Memory B cell (primary cell): ENCODE measurements at places on chromosomes 1 and 21.

GRCh38 chr1:47995306-47996050 is 1.7 kb downstream of the TRABD2B start:
- H3K36me3 ChIP-seq = peaks cover 4% of the 10 kb centered on the region
- H3K27me3 ChIP-seq = peaks cover 27% of the 10 kb centered on the region
- H3K4me3 ChIP-seq = peak overlapping the region; percentile 70
- no peak for DNase-seq

DNA sequence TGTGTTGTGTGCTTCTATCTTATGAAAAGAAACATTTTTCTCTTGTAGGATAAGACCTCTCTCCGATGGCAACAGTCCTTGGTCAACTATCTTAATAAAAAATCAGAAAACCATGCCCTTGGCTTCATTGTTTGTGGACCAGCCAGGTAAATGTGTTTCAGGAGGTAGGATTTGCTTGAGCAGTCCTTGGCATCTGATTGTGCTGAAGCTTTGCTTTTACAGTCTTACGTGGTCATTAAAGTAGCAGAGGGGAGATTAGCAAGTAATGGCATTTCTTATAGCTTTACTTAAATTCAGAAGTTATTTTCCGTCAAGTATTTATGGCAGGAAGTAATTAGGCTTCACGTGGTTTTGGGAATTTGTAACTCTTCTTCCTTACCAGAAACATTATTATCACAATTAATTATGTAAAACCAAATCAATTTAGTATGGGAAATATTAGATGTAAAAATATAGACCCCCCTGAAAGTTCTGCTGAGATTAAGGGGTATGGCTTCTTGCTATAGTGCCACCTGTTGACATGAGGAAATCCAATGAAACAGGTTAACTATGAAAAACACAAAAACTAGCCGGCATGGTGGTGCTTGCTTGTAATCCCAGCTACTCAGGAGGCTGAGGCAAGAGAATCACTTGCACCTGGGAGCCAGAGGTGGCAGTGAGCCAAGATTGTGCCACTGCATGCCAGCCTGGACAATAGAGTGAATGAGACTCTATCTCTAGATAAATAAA is 49.0 kb downstream of the MAP3K21 start:
- H3K36me3 ChIP-seq = peaks cover 2% of the 10 kb centered on the region
- H3K27me3 ChIP-seq = no peaks in the 10 kb centered on the region

DNA sequence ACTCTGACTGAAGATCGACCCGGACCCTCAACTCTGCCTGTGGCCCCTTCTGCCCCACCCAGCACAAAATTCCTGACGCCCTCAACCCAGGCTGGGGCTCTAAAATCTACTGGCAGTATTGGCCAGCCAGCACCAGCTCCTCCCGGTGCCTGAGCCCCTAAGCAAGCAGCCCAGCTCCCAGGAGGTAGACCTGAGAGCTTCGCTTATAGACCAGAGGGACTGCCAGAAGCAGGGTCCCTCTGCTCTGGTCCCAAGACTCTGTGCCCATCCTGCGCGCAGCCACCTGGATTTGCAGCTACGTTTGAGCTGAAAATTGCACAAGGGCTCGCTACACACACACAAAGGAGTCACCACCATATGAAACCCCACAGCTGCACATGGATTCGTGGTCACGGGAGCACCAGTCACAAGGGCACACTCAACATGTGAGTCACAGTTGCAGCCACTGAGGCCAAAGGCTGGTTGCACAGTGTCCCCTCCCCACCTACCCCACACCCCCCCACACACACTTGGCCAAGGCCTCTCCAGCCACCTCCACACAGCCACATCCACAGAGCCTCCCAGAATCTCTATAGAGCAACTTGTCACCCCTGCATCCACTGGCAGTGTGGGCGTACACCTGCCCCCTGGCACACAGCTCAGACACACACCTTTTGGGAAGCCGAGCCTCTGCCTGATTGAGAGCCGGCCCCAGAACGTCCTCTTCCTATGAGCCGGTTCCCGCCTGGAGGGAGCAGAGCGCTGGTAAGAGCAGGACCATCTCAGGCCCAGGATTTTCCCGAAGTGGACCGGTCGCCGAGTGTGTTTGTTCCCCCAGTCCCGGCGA is 1.1 kb upstream of the DMBX1 start:
- peaks cover 55% of the 10 kb centered on the region for H3K27me3 ChIP-seq
- peak overlapping the region; percentile 85 for H3K4me3 ChIP-seq
- no peak overlapping the region for H3K27ac ChIP-seq
- no peak for DNase-seq
- H3K36me3 ChIP-seq = no peaks in the 10 kb centered on the region

- peak overlapping the region; percentile 94 for H3K27ac ChIP-seq
- no peaks in the 10 kb centered on the region for H3K27me3 ChIP-seq
- DNase-seq = peak; percentile 49
- H3K36me3 ChIP-seq = peaks cover 11% of the 10 kb centered on the region
These were observed 1.2 kb upstream of the CAP1 start for GRCh38 chr1:40039245-40039756.

DNA sequence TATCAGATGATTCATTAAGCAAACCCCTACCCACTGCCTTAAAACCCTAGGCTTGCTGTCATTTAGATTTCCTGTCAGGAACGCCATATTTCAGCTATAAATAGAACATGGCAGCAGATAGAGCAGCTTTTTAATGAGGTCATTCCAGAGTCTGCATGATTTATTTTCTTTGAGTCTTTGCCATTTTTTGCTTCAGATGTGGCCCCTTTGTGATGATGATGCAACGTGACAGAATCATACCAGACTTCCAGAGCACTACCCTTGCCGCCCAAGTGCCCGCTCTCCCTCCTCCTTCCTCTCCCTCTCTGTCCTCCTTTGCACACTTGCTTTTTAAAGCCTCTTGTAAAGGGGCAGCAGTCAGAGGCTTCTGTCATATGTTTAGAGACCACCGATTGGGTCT is 55.5 kb upstream of the TRIM67 start:
- H3K4me1 ChIP-seq = peaks cover 7% of the 10 kb centered on the region
- no peak overlapping the region for H3K27ac ChIP-seq
- no peak for DNase-seq

DNA sequence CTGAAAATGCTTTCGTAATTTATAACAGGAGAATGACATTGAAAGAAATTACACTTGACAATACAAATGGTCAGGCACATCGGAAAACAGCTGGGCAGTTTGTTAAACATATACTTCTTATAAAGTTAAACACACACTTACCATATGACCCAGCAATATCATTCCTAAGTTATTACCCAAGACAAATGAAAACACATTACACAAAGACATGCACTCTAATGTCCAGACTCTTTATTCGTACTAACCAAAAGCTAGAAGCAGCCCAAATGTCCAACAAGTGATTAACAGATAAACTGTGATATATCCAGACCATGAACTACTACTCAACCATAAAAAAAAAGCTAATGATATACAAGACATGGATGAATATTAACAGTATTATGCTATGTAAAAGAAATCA is 8.5 kb downstream of the AKT3 start:
- no peak for DNase-seq
- peak overlapping the region; percentile 65 for H3K27ac ChIP-seq
- H3K4me3 ChIP-seq = no peak overlapping the region
- peaks cover 12% of the 10 kb centered on the region for H3K36me3 ChIP-seq
- H3K27me3 ChIP-seq = no peaks in the 10 kb centered on the region

GRCh38 chr1:205128050-205128449 is 6.3 kb upstream of the RBBP5 start:
- no peaks in the 10 kb centered on the region for H3K27me3 ChIP-seq
- no peak for DNase-seq
- peaks cover 3% of the 10 kb centered on the region for H3K4me1 ChIP-seq
- H3K27ac ChIP-seq = no peak overlapping the region
- no peak overlapping the region for H3K4me3 ChIP-seq

DNA sequence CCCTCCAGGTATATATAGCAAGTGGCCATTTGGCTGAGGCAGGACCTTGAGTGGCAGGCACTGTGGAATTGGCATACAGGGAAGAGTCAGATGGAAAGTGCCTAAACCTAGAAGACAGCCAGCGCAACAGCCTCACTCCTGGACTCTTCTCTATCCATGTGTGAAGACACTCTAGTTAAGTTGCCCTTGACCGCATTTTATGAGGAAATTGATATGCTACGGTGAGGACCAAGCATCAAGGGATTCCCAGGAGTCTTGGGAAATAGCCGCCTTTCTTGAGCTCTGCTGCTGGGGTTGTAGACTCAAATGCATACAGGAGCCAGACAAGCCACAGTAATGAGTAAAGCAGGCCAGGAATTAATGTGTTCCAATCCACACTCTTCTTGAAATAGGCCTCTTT is 145.9 kb upstream of the KAZN start:
- no peak for DNase-seq
- H3K4me3 ChIP-seq = no peak overlapping the region
- peaks cover 5% of the 10 kb centered on the region for H3K27me3 ChIP-seq
- H3K4me1 ChIP-seq = no peaks in the 10 kb centered on the region
- no peaks in the 10 kb centered on the region for H3K36me3 ChIP-seq

DNA sequence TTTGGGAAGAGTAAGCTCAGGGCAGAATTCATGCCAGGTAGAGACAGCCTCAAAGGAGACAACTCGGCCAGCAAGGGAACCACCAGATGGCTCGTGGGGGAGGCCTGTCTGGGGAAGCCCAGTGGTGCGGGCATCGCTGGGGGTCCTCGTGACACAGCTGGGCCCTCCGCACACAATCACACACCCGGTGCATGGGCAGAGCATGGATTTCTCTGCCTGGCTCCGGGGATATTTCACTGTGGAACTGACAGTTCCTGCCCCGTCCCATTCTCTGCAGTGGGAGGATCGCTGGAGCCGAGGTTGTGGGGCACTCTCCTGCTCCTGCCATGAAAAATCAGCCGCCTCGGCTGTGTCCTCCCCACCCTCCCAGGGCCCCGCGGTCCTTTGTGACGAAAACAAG is 108.0 kb downstream of the CRYAA start:
- no peak overlapping the region for H3K27ac ChIP-seq
- H3K27me3 ChIP-seq = peaks cover 16% of the 10 kb centered on the region

DNA sequence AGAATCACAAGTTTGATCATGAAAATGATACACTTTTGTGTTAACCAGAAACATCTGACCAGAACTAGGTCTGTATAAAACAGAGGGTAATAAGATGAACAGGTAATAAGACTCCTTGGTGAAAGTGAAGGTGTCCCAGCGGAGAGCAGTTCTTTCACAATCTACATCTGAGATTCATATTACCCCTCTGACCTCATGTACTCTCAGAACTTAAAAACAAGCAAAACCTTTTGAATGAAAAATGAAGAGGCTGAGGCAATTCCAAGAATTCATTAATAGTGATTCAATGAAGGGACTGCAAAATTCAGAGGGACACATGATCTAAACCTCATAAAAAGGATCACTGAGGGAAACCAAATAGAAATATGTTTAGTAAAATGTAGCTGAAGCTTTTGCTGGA is 10.9 kb upstream of the MPZL1 start:
- peaks cover 4% of the 10 kb centered on the region for H3K36me3 ChIP-seq
- no peak overlapping the region for H3K27ac ChIP-seq
- peaks cover 46% of the 10 kb centered on the region for H3K4me1 ChIP-seq
- no peaks in the 10 kb centered on the region for H3K27me3 ChIP-seq
- DNase-seq = no peak

DNA sequence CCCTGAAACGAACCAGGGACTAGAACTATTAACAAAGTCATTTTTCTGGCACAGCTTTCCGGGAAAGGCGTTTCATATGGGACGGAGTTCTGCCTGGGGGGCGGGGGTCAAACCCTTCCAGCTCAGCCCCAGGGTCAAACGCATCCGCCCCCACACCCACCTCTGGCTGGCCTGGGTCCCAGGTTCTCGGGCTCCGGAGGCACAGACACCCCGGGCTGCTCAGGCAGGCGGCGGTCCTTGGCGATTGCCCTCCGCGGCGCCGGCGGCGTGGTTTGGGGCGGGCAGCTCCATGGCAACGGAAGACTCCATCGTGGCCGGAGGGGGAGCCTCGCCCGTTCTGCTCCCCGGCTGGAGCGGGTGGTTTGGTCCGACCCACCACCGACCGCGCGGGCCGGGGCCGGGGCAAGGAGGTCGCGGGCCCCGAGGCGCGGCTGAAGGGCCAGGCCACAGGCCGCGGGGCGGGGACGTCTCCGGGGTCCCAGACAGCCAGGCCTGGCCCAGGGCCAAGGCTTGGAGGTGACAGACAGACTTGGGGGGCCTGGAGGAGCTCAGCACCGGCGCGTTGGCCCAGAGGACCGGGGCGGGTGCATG is at the start of gene CFAP74:
Gene CFAP74, minus strand, starts transcription at position 246 of the 591 bp plus-strand sequence. CDS start 12,830 bp downstream, outside the sequence.
- H3K27ac ChIP-seq = no peak within 1 kb of the TSS
- no peak for DNase-seq
- no peaks in the 10 kb centered on the region for H3K36me3 ChIP-seq

- H3K27me3 ChIP-seq = no peaks in the 10 kb centered on the region
- DNase-seq = no peak
- no peak overlapping the region for H3K27ac ChIP-seq
- H3K36me3 ChIP-seq = no peaks in the 10 kb centered on the region
These were observed 88.3 kb downstream of the CD58 start for GRCh38 chr1:116482490-116482889.

GRCh38 chr1:10121688-10122087 is 88.7 kb upstream of the KIF1B start:
- no peak for DNase-seq
- H3K4me1 ChIP-seq = no peaks in the 10 kb centered on the region
- H3K36me3 ChIP-seq = peaks cover 24% of the 10 kb centered on the region
- no peak overlapping the region for H3K27ac ChIP-seq
- H3K4me3 ChIP-seq = no peak overlapping the region

GRCh38 chr1:233295975-233296322 is 424 bp upstream of the PCNX2 start:
- no peak for DNase-seq
- H3K4me3 ChIP-seq = peak overlapping the region; percentile 99
- peak overlapping the region; percentile 93 for H3K27ac ChIP-seq
- peaks cover 14% of the 10 kb centered on the region for H3K4me1 ChIP-seq
- no peaks in the 10 kb centered on the region for H3K27me3 ChIP-seq

DNA sequence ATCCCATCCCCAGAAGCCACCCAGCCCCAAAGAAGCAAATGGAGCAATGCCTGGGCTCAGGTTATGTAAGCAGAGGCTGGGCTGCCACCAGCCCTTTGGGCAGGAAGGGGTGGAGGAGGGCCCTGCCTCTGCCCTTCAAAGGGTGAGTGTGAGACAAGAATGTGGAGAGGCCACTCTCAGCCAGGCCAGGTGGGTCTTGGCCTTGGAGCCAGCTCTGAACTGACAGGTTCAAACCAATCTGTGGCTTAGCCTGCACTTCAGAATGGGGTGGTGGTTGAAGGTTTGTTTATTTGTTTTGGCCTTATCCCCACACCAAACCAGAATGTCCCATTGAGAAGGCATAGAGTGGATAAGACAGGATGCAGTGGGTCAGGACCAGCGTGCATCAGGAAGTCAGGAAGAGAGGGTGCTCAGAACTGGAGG is 29.8 kb downstream of the C1orf116 start:
- peaks cover 1% of the 10 kb centered on the region for H3K36me3 ChIP-seq
- peaks cover 5% of the 10 kb centered on the region for H3K4me1 ChIP-seq
- DNase-seq = no peak
- no peak overlapping the region for H3K4me3 ChIP-seq
- H3K27me3 ChIP-seq = peaks cover 12% of the 10 kb centered on the region

GRCh38 chr1:2290595-2291510 is 62.7 kb downstream of the SKI start:
- peak overlapping the region; percentile 84 for H3K4me3 ChIP-seq
- H3K4me1 ChIP-seq = peaks cover 36% of the 10 kb centered on the region
- peak; percentile 56 for DNase-seq
- peak overlapping the region; percentile 84 for H3K27ac ChIP-seq
